Stimulated activated CD4-positive, alpha-beta T cell treated with anti-CD3 and anti-CD28 coated beads, Interleukin-1b, Interleukin-23, amount 100 ng/mL, for 4 hours (primary cell): ENCODE measurements at places on chromosomes 3 and 15.

DNA sequence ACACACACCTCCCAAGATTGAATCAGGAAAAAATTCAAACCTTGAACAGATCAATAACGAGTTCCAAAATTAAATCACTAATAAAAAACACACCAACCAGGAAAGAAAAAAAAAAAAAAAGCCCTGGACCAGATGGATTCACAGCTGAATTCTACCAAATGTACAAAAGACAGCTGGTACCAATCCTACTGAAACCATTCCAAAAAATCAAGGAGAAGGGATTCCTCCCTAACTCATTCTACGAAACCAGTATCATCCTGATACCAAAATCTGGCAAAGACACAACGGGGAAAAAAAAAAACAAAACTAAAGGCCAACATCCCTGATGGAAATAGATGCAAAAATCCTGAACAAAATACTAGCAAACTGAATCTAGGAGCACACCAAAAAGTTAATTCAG, 54.4 kb upstream of the SLC12A8 start:
- DNase-seq: no peak

GRCh38 chr3:47897954-47898353, 95.0 kb downstream of the DHX30 start:
- DNase-seq: no peak

DNA sequence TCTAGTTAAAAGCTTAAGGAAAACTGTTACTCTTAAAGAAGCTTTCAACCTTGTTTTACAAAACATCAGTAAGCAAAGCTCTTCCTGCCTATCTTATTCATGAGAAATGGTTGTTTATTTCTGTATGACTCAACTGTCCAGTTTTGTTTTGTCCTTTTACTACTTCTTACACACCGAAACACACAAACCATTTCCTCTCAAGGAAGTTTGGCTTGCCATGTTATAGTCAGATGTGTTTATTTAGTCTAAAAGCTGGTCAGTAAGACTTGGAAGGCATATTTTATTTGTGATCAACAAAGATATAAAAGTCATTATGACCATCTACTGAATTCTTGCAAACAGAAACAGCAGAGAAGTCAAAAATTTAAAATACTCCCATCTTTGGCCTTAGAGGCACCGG, 53.2 kb upstream of the RBSN start:
- no peak for DNase-seq

GRCh38 chr3:107981471-107982111, 109.2 kb downstream of the CD47 start:
- DNase-seq: no peak

DNA sequence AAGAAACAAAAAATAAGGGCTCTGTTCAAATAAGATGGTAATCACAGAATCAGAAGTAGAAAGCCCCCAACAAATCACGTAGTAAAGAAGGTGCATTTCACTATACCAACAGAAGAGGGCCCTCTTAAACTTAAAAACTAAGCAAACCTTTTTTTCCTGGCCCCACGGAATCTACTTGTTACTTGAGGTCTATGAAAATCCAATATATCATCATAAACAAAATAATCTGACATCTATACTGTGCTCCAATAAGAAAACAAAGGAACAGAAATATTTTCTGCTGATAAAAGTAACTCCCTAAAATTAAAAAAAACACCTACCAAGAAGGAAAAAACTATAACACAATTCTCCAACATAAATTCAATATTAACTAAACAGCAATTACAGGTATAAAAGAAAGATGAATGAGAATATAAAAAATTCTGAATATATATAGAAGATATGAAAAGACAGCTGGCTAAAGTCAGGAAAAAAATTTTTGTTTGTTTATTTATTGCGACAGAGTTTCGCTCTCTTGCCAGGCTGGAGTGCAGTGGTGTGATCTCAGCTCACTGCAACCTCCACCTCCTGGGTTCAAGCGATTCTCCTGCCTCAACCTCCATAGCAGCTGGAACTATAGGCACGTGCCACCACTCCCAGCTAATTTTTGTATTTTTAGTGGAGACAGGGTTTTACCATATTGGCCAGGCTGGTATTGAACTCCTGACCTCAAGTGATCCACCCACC, 81.8 kb downstream of the CLASP2 start:
- no peak for DNase-seq

DNA sequence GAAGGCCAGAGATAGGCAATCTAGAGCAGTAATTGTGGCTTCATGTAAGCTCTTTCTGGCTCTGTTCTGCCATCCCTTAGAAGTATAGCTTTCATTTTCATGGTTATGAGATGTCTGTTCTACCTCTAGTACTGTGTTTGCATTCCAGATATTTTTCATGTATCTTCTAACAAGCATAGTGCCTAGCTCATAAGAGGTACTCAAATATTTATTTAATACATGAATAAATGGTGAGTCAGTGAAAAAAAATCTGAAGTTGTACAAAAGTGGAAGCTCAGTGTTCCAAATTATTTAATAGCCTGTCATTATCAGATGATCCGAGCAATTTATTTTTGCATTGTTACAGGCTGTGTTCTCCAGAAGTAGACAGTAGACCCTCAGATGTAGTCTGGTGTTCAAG, 64.3 kb downstream of the OXSM start:
- DNase-seq: no peak

DNA sequence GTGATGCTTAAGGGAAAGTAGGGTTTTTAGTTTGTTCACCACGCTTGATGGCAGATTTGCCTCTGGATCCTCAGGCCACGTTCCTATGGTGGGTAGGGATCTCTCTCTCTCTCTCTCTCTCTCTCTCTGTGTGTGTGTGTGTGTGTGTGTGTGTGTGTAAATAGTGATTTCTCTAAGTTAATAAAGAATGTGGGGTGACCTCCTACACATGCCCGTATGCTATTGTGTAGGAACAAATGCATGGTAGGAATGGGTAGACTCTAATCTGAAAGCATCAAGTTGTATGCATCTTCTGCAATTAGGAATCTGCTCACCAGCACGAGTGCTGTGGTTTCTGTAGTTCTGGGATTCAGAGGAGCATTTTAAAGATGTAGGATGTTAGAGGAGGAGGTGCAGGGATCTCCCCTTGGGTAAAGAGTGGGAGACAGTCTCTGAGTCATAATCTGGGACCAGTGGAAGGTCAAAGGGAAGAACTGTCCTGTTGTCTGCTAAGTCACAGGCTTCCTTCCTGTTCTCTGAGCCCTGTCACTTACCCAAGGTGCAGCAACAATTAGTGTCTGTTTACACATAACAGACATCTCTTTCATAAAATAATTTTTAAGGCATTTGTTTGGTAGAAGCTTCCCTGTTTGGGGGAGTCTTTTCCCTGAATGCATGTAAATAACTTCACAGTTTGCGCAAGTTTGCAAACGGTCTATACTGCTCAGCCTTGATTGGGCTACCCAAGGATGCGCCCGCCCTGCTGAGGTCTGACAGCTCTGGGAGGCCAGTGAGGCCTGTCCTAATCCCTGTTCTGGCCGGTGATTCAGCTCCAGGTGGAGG, 139.8 kb downstream of the IGF1R start:
- no peak for DNase-seq

DNA sequence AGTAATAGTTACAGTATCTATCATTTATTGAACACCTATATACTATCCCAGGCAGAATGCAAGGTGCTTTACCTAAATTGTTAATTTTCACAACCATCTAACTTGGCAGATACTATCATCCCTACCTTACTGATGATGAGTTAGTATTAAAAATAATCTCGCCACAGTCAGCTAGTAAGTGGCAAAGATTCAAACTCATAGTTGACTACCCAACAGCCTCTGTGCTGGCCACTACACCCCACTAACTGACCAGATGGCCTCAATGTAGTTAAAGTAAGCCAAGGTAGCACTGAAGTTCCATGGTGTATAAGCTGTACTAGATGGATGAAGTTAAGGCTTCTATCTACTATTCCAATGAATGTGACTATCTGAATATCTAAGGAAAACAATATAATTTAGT, 44.8 kb downstream of the PEAK1 start:
- DNase-seq: no peak

DNA sequence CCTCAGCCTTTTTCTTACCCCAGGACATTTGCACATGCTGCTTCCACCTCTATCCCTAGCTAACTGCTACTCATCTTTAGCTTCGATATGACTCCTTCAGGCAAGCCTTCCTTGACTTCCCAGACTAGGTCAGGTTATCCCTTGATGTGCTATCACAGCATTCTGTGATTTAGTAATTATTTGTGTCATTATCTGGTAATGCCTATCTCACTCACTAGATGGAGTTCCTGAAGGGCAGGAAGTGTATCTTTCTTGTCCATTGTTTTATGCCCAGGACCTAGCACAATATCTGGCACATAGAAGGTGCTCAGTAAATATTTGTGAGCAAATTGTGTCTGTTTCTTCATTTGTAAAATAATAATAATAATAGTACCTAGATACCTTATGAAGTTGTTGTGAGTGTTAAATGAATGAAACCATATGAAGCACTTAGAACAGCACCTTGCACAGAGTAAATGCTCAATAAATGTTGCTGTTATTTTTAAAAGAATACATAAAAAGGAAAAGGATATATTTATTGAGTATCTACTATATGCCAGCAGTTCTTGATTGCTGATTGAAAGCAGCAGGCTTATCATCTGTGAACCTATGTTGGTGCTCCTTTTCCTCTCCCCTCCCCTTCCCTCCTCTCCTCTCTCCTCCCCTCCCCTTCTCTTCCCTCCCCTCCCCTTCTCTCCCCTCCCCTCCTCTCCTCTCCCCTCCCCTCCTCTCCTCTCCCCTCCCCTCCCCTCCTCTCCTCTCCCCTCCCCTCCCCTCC, 31.5 kb downstream of the SQOR start:
- DNase-seq: no peak

- DNase-seq: no peak
These were observed 20.4 kb downstream of the BTBD1 start for GRCh38 chr15:83046558-83047127.

DNA sequence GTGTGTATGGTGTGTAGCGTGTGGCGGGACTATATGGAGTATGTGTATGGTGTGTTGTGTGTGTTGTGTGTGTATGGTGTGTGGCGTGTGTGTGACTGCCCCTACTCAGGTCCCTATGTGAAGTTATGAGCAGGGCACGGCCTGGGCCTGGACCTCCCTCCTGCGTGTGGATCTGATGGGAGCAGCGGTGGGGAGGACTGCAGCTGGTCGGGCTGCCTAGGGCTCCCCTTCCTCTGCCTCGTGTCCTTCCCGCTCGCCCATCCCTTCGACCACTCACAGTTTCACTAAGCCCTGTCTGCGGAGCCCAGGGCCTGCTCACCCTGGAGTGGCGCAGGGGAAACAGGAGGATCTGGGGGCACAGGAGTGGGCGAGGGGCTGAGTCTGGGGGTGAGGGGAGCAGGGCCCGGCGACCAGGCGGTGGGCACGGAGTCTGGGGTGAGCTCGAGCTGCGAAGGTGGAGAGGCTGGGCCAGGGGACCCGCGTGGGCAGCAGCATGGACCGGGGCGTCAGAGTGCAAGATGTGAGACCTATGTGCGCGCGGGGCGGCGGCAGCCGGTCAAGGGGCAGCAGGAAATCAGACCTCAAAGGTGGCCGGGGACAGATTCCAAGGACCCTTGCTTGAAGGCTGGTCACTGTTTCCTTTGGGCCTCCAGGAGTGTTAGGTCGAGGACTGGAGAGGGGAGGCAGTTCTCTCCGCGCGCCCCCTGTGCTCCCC, 26.6 kb downstream of the GABRA5 start:
- DNase-seq: no peak

GRCh38 chr3:93843981-93844380, 129.7 kb downstream of the PROS1 start:
- DNase-seq: no peak

- no peak for DNase-seq
These were observed 7.0 kb upstream of the RNF111 start for GRCh38 chr15:58980351-58980939.

GRCh38 chr3:171375666-171376595, 84.3 kb downstream of the TNIK start:
- DNase-seq: no peak

GRCh38 chr3:1191026-1191425, 98.2 kb downstream of the CNTN6 start:
- DNase-seq: no peak

DNA sequence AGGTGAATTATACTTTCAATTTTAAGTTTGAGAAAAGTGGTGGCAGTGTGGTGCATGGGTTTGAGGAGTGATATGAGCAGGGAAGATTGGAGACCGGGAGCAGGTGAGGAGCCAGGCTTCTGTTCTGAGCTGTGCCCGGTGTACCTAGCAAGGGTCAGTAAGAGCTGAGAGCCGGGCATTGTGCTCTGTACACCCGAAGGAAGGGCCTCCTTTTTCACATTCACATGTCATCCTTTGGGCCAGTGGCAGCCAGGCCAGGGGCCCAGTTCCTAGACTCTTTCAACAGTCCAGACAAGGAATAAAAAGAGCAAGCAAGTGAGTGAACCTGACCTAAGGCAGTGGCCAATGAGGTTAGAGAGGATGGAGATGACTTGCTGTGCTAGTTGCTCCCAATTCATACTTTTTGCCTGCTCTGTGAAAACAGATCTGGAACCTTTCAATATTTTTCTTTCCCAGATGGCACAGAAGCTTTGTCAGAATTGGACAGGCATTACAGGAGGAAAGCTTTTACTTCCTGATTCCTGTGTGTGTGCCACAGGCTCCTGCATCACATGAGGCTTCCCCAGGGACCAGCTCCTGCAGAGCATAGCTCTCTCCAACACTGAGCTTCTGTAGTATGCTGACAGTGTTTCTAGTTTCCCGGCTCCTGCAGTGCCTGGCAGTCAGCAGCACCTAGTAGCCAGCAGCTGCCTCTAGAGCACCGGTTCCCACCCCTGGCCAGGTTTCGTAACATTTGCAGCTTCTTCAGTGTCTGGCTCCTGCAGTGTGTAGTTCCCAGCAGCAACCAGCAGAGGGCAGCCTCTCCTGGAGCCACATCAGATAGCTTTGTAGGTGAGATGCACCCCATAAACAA, 5.3 kb upstream of the TRA2B start:
- peak; percentile 81 for DNase-seq

GRCh38 chr3:36524560-36524959, 144.3 kb downstream of the STAC start:
- DNase-seq: no peak

- no peak for DNase-seq
These were observed 939 bp upstream of the ULK3 start for GRCh38 chr15:74843891-74844299.

DNA sequence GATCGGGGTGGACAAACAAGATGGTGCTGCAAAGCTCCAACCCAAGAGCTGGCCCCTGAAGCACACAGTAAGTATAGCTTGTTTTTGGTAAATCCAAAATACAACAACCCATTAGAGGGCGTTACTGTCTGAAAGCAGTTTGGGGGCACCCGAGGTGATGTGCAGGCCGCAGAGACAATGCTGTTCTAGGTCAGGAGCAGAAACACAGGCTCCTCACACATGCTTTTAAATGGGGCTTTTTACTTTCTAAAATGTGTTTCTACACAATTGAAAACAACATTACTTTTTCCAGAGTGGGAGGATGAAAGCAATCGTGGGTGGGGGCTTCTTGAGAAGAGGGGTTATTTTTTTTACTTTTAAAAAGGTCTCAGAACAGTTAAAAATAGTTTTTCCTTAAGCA, 1029.3 kb upstream of the CFAP20DC start:
- DNase-seq: peak; percentile 37

DNA sequence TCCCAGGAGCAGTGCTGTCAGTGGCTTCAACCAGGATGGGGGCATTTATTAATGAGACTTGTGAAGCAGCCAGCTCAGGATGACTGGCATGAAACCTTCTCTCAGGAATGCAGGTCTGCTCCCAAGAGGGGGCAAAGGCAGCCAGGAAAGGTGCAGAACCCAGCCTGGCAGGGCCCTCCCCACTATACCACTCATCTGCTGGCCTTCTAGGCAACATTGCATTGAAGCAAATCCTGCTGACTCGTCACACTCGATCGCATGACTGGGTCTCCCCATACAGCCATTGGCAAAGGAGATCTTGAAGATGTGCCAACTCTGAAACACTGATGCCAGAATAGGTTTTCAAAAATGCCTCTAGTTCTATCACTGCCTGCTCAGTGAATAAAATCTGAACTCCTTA, 65.7 kb upstream of the CMTM7 start:
- DNase-seq: no peak
